Germinal center (tissue), 1 donor: ENCODE measurements at places on chromosomes 2 and 18.

DNA sequence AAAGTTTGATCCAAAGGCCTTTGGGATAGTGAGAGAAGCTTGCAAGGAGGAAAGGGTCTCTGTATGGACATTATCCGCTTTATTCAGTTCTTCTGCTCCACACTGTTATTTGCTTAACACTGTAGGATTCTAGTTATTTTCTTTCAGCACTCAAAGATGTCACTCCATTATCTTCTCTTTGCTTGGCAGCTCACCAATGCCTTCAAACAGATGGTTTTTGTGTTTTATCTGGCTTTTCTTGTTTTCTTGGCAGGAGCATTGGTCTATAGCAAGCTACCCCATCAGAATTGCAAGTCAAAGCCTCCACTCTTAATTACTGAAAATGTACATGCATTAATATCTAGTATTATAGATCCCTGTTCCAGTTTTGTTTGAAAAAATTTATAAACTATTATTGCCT is 138.8 kb downstream of the EVA1A start:
- DNase-seq, result no peak

DNA sequence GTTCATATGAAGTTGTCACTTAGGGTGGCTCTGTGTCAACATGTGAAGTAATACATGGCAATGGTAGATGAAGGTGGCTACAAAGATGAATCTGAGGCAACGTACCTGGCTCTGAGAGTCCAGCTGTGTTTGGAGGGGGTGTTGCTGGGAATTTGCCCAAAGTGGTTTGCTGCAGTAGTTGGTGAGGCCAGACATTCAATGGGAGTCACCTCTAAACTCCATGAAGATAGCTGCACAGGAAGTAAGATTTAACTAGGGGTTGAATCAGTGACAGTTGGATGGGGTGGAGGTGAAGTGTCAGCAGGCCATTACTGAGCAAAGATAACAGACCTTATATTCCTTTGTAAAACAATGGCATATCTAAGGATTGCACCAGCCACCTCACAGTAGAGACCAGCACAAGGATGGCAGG is 71.8 kb downstream of the NUP35 start:
- no peak for DNase-seq

- DNase-seq, result no peak
Observed at GRCh38 chr2:20667151-20667530, 197 bp downstream of the GDF7 start.

DNA sequence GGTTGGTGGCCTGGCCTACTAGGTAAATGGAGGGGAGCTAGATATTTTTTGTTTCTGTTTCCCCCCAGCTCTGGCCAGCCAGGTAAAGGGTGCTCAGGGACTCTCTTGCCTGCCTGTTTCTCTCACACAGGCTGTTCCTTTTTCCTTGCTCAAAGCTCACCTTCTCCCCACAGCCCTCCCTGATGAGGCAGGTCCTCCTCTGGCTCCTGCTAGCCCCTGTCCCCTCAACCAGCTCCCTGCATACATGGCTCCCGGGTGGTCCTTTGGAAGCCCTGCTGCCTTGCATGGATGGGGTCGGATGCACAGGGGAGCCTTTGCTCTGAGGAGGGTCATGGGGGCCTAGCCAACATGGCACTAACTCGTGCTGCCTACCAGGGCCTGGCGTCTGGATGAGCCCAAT is 27.8 kb downstream of the DYSF start:
- no peak for DNase-seq

GRCh38 chr2:219430633-219431615 is 3.7 kb upstream of the SPEG start:
- no peak for DNase-seq

- DNase-seq, result no peak
Observed at GRCh38 chr2:233416706-233417105, 62.4 kb downstream of the DGKD start.
